ENCODE measurements at places on chromosomes 7 and 10.
A peak's percentile ranks its signal among the peaks of the same experiment; 100 is the strongest.

DNA sequence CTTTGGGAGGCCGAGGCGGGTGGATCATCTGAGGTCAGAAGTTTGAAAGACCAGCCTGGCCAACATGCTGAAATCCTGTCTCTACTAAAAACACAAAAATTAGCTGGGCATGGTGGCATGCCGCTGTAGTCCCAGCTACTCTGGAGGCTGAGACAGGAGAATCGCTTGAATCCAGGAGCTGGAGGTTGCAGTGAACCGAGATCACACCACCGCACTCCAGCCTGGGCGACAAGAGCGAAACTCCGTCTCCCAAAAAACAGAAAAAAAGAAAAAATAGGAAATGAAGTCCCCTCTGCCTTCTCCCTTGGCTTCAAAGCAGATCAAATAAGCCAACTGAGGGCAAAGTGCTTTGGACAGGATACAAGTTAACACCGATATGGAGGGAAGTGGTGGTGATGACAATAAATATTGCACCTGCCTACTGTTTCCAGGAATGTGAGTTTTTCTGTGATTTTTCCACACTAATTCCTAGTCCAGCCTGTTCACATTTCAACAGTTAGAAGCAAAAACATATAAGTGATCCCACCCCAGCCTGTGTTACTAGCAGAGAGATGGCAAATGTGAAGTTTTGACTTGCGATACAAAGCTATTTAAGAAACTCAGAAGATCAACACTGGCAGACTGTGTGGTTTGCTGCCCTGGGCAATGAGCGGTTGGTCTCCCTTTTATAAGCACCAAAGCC is 291.2 kb upstream of the AOAH start:
- DNase-seq, result no peak

DNA sequence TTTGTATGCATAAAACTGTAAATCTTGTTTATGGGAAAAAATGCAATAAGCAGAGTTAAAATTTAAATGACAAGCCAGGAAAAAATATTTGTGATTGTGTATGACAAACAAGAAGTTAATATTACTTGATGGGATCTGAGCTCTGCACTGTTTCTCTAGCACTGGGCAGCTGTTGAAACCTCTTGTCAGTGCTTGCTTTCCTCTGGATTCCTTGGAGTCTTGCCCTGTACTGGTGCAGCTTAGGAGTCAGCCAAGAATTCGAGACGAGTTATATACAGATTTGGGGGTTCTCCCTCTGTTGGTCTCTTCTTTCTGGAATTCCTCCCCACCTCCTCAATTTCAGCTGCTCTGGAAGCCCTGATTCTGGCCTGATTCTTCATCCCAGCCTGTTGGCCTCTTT is 24.3 kb upstream of the OPN4 start:
- DNase-seq, result no peak

DNA sequence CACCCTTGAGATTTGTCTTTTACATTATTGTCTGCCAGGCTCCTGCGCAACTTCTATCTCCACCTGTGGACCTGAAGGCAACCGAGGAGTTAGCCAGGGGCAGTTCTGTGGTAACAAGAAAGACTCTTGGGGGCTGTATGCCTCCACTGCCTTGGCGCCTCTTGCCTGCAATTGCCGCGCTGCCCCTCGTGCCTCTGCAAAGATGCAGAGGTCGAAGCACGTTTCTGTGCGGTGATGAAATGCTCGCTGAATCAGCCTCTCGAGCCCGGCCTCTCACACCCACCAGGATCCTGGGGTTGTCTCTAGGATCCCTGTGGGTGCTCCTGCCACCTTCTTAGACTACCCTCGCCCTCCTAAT is 486 bp upstream of the LHFPL3 start:
- DNase-seq, result no peak

DNA sequence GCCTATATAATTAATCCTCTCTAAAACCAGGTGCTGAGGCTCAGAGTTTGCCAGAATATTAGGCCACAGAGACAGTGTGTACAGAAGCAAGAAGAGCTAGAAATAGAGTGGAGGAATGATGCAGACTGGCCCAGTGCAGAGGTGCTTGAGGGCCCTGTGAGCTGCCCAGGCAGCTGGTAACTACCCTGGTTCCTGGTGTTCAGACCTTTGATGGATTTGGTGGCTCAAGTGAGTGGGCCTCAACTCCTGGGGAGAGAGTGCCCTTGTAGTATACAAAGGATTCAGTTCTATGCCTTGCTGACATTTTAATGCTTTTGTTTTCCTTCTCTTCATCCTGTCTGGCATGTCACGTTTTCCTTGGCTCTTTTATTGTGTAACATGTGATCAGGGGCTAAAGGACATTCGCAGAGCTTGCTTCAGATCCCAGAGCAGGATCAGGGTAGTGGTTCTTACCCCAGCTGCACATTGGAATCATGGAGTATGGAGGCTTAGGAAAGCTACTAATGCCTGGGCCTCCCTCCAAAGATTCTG is 20.0 kb downstream of the LRRC4 start:
- DNase-seq, result no peak

GRCh38 chr7:122532406-122533269 is 166.3 kb downstream of the RNF133 start:
- DNase-seq, result peak; percentile 55

DNA sequence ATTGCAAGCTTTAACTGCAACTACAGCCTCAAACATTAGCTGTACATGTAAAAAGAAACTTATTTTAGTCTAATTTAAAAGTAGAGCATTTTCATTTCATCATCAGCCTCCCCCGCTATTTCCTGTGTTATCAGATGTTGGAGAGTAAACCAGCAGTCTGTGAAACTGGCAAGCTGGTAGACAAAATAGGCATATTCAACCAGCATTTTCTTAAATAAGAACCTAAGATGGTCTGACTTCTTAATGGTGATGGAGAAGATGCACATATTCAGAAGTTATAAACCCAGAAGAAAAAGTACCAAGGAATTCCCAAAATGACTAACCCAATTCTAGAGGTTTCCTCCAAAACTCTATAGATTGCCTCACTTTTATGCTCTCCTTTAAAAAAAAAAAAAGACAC is 24.9 kb downstream of the PIK3AP1 start:
- no peak for DNase-seq

GRCh38 chr7:46450425-46450824 is 529.4 kb upstream of the IGFBP3 start:
- DNase-seq, result no peak

- DNase-seq, result no peak
These were observed 5.9 kb upstream of the INHBA start for GRCh38 chr7:41708581-41709358.

DNA sequence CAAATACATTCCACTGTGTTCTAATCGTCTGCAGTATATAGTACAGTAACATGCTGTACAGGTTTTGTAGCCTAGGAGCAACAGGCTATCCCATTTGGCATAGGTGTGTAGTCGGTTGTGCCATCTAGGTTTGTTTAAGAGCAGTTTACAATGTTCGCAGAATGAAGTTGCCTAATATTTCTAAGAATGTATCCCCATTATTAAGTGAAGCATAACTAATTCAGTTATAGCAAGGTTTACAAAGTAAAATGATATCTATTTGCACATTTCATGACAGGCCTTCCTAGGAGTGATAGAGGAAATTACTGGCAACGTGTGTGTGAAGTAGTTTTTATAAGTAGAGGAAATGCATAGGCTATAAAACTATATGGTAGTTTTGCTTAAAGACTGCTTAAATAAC is 4.0 kb downstream of the CREM start:
- no peak for DNase-seq

DNA sequence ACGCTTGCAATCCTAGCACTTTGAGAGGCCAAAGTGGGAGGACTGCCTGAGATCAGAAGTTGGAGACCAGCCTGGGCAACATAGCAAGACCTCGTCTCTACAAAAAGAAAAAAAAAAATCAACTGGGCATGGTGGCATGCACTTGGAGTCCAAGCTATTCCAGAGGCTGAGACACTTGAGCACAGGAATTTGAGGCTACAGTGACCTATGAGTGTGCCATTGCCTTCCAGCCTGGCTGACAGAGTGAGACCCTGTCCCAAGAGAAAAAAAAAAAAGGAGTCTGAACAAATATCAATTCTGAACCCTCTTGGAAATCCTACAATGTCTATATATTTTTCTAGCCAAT is 126.8 kb upstream of the NRP1 start:
- DNase-seq, result no peak

GRCh38 chr7:156470399-156471320 is 169.9 kb upstream of the RNF32 start:
- no peak for DNase-seq

- DNase-seq, result no peak
These were observed 406.1 kb upstream of the FZD8 start for GRCh38 chr10:36048236-36048635.

DNA sequence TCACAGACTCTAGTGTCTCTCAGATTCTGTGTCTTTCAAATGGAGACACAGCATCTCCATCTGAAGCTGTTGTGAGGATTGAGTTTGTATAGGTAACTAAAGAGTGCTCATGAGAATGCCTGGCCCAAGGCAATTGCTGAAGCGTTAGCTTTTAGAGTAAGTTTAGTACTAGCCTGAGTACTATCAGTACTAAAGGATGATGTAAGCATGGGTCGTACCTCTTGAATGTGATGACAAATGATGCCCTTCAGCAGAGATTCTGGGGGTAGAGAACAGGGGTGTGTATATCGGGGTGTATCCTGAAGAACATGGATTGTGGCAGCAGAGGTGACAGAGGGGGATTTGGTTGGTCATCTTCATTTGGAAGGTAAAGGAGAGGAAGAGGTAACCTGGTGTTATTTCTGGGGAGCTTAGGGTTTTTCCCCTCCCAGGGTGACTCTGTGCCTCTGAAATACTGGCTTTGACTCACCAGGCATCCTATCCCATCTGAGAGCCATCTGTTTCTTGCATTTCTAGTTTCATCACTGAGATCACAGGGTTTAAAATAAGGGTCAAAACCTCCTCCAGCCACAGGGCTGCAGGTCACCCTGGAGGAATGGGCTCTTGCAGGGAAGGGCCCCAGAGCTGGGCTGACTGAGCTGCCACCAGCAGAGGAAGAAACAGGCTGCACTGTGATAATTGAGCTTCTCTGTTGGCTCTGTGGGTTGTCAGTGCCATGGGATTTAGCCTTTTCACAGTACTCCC is 756.0 kb downstream of the KCNMA1 start:
- no peak for DNase-seq

- DNase-seq, result no peak
These were observed 196.3 kb downstream of the JCAD start for GRCh38 chr10:29862923-29863614.

DNA sequence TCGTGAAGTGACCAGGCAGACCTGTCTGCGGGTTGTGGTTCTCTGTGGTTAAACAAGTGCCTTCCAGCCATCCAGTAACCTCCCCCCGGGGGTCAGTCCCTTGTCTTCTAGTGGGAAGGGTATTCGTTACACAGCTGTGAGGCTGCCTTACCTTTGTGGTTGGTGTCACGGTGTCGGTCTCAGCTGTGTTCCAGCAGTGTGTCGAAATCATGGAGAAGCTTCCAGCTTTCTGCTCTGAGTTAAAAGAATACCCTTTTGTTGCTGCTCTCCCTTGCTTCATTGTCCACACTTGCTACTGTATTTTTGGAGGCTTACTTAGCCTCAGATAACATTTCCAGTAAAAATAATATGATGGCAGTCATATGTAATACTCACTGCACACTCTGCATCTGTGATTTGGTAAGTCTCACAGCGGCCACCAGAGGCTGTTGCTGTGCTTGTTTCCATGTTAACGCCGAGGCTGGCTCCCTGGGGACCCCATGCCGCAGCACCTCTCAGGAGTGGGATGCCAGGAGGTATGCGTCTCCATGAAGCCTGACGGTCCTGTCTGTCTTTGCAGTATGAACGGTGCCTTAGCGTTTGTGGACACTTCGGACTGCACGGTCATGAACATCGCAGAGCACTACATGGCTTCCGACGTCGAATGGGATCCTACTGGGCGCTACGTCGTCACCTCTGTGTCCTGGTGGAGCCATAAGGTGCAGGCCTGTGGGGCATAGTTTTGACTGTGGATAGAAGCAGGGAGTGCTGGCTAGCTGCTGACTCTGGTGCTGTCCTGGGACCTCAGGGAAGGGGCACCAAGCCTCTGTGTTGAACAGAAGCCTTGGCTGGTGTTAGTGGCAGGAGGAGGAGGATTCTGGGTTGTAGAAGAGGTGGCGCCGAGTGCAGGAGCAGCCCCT is 20.5 kb downstream of the EIF3B start:
- no peak for DNase-seq

DNA sequence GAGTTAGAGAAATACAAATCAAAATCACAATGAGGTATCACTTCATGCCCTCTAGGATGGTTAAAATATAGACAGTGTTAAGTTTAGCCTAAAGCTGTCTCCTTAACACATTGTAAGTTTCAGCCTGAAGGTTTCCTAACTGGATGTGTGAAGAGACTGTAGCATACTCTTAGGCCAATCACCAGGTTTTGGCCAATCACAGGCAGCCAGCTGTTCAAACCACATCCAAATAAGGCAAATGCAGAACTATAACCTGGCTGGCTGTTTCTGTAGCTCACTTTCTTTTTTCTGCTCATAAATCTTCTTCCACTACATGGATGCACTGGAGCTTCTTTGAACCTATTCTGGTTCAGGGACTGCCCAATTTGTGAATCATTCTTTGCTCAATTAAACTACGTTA is 19.7 kb downstream of the ESYT2 start:
- DNase-seq, result no peak

Measured in eye (tissue), 1 donor.